ACHN (cell line): ENCODE measurements at places on chromosomes 5 and 9.

GRCh38 chr9:89915187-89915586 lies 310.4 kb downstream of the GADD45G start:
- no peak for DNase-seq

GRCh38 chr5:96626956-96627355 lies 35.2 kb upstream of the CAST start:
- DNase-seq = peak; percentile 72

DNA sequence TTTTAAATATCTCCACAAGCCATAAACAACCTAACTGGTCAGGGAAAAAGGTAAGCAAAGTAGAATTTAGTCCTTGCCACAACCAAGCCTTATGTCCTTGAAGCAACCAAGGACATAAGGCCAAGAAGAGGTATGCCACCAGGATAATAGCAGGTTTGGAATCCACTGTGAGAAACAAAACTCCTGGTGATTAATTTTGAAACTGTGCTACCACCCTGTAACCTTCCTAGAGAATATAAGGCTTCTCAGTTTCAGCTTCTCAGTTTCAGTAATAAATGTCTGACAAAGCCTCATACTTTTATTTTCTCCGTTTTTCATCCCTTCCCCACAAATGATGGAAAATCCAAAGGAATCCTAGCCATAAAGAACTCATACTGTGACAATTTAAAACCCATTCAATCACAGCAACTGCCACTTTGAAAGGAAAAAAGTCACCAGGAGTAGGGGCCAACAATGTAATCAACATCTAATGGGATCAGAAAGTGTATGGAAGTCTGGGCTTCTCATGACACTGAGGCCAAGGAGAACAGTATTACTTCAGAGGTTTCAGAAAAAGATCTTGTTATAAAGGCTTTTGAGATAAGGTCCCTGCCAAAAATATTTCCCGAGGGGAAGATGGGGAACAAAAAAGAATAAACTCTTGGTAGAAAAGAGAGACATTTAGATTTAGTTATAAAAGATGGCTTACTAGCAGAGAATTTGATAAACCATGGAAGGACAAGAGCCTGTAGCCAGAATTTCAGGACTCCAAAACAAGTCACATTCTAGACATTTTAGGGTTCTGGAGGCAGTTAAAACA lies 189.2 kb downstream of the TSSK1B start:
- no peak for DNase-seq

GRCh38 chr5:74116266-74116665 lies 490.3 kb downstream of the ARHGEF28 start:
- DNase-seq = no peak

DNA sequence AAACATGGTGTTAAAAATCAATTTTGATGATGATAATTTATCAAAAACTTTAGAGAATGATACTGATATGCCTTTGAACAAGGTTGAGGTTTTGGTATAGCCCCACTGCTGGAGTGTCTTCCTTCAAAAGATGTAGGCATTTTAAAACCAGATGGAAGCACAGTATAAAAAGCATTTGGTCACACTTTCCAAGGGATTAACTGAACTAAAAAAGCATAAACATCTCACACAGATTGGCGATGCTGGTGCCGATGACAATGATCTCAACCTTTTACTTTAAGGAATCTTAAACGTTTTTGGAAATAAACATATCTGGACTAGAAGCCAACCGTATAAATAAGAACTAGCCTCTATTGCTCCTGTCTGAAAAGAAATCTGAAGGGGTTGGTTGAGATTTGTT lies 488.4 kb downstream of the ENC1 start:
- DNase-seq = no peak

DNA sequence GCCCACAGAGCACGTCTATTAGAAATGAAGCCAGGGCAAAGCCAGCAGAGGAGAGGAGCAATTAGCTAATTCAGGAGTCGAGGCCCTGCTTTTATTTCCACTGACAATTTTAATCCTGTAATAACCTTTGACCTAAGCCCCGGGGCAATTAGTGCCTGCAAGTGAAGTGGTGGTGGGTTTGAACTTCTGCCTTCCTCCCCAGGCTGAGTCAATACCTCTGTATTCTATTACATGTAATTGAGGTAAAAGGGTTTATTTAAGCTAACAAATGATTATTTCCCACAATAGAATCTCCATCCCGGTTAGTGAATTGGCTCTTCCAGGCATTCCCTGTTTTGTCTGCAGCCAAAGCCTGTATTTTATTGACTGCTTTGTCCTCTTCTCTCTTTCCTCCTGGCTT lies 49.9 kb downstream of the FGF18 start:
- no peak for DNase-seq

- DNase-seq = no peak
Observed at GRCh38 chr5:116651653-116652052, 77.0 kb upstream of the SEMA6A start.

GRCh38 chr9:131302244-131303075 lies 12.9 kb downstream of the PLPP7 start:
- DNase-seq = no peak

- DNase-seq = no peak
Observed at GRCh38 chr9:20619487-20620200, 2.7 kb downstream of the MLLT3 start.

GRCh38 chr5:42953041-42953440 lies 87.1 kb downstream of the ANXA2R start:
- DNase-seq = no peak

- DNase-seq = peak; percentile 57
Observed at GRCh38 chr9:106860721-106861639, 2.0 kb upstream of the ZNF462 start.

GRCh38 chr9:85200726-85201404 lies 531.3 kb downstream of the NTRK2 start:
- no peak for DNase-seq

GRCh38 chr5:171945066-171945465 lies 61.4 kb downstream of the FBXW11 start:
- DNase-seq = no peak

GRCh38 chr9:113756476-113757192 lies 119.5 kb upstream of the ZNF618 start:
- DNase-seq = no peak
